ENCODE measurements at places on chromosomes 1 and 21. TPM values are rescaled to one million over a fixed set of nuclear protein-coding genes. Genes with fewer than 3 reads are reported as not detected.

The PPCS gene
- polyA plus RNA-seq, result 33.1 TPM

The KRTAP12-2 gene
- polyA plus RNA-seq, result not detected

The PGBD2 gene
- 4.5 TPM for polyA plus RNA-seq

The SYT14 gene
- 1.7 TPM for polyA plus RNA-seq

The CD164L2 gene
- not detected for polyA plus RNA-seq

The COL8A2 gene
- 8.9 TPM for polyA plus RNA-seq

Data from forelimb muscle (tissue), 1 donor.